Peyer's patch (tissue), 4 donors: ENCODE measurements at places on chromosomes 11 and 22.
A peak's percentile ranks its signal among the peaks of the same experiment; 100 is the strongest.

DNA sequence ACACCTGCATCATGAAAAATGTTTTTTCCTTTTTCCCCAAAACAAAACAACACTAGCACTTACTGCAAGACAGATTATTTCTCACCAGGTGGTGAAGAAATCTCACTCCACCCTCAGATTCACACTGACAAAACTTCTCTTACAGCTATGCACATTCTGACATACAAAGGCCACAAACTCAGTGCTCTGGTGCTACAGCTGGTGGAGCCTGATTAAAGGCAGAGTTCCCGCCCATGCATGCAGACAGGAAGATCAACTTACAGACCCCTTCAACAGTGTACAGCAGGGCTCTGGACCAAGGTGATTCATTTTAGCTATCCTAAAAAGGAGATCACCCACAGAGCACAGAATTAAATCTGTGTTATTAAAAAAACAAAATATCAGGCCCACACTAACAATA lies 112.6 kb downstream of the CADM1 start:
- H3K4me3 ChIP-seq: no peak overlapping the region
- H3K36me3 ChIP-seq: no peaks in the 10 kb centered on the region
- no peaks in the 10 kb centered on the region for H3K27me3 ChIP-seq
- H3K4me1 ChIP-seq: no peaks in the 10 kb centered on the region
- no peak for DNase-seq

GRCh38 chr22:32837803-32838202 lies 36.3 kb downstream of the TIMP3 start:
- H3K4me3 ChIP-seq: no peak overlapping the region
- H3K4me1 ChIP-seq: no peaks in the 10 kb centered on the region
- no peaks in the 10 kb centered on the region for H3K36me3 ChIP-seq
- H3K27me3 ChIP-seq: no peaks in the 10 kb centered on the region

- DNase-seq: no peak
- no peaks in the 10 kb centered on the region for H3K36me3 ChIP-seq
- H3K4me3 ChIP-seq: no peak overlapping the region
- no peaks in the 10 kb centered on the region for H3K27me3 ChIP-seq
- no peaks in the 10 kb centered on the region for H3K4me1 ChIP-seq
- no peak overlapping the region for H3K27ac ChIP-seq
Observed at GRCh38 chr11:5291207-5291838, 10.4 kb downstream of the OR51B4 start.

GRCh38 chr22:20299746-20300136 lies 20.1 kb downstream of the DGCR6L start:
- no peaks in the 10 kb centered on the region for H3K4me1 ChIP-seq
- no peaks in the 10 kb centered on the region for H3K27me3 ChIP-seq
- DNase-seq: no peak
- peak overlapping the region; percentile 72 for H3K4me3 ChIP-seq
- no peak overlapping the region for H3K27ac ChIP-seq

DNA sequence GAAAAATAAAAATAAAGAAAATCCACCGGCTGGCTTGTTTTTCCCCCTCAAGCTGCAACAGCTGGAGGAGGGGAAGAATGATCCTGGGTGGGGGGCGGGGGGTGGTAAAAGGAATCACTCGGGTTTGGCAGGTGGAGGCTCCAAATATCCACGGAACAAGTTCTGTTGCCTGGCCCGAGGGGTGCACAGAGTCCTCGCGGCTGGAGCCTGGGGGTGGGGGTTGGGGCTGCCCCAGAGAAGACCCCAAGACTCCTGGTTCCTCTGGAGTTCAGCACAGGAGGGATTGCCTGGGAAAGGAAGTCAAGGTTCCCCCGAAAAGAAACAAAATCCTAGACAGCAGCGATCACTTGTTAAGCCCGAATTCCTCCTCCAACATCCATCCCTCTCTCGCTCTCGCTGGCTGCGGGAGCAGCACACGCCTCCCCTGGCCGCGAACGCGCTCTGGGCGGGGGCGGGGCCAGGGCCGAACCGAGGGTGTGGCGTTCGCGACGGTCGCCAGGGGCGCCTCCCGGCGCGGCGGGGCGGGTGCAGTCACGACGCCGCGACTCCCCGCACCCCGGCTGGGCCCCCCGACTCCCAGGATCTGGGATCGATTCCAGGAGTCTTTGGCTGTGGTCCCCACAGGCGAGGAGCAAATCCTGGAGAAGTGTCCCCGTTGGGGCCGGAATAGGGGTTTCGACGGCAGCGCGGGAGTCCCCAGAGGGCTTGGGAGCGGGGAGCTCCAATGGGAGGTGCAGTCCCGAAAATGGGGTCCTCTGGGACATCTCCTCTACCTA lies at the start of gene KCNA4:
Gene KCNA4, minus strand, starts transcription at position 443 of the 776 bp plus-strand sequence. CDS start 4,352 bp downstream, outside the sequence.
- no peak within 1 kb of the TSS for H3K4me3 ChIP-seq
- H3K27me3 ChIP-seq: no peaks in the 10 kb centered on the region
- no peaks in the 10 kb centered on the region for H3K36me3 ChIP-seq

GRCh38 chr11:35367491-35367890 lies 51.9 kb downstream of the SLC1A2 start:
- H3K36me3 ChIP-seq: no peaks in the 10 kb centered on the region
- no peak overlapping the region for H3K27ac ChIP-seq
- no peak for DNase-seq
- no peaks in the 10 kb centered on the region for H3K4me1 ChIP-seq
- no peaks in the 10 kb centered on the region for H3K27me3 ChIP-seq
- no peak overlapping the region for H3K4me3 ChIP-seq
